ENCODE measurements at places on chromosomes 13 and 19. TPM values are rescaled to one million over a fixed set of nuclear protein-coding genes. Genes with fewer than 3 reads are reported as not detected.

The MTMR6 gene
- total RNA-seq: 27.3 TPM

DNA sequence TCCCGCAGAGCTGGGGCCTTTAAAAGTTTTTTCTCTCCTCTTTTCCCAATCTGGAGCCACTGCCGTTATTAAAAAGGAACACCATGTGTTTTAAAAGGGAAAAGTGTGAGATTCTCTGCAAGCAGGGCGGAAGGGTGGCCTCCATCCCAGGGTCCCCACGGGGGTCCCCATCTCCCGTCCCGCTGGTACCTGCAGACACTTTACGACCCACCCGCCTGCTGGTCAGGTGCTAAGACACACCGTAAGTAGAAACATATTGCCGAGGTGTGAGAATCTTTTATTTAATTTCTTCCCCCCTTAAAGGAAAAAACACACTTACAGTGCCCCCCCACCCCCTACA lies 1.8 kb downstream of the CRLF1 start:
- H3K4me3 ChIP-seq: peak overlapping the region; percentile 87
- peaks cover 4% of the 10 kb centered on the region for H3K36me3 ChIP-seq
- peak overlapping the region; percentile 89 for H3K27ac ChIP-seq
- H3K4me1 ChIP-seq: peaks cover 38% of the 10 kb centered on the region
- DNase-seq: no peak

The ANKRD24 gene
- 10.9 TPM for total RNA-seq

The GARIN5B gene
- total RNA-seq: not detected

- no peaks in the 10 kb centered on the region for H3K27me3 ChIP-seq
- peak; percentile 95 for DNase-seq
- no peaks in the 10 kb centered on the region for H3K36me3 ChIP-seq
- peaks cover 41% of the 10 kb centered on the region for H3K4me1 ChIP-seq
- peak within 1 kb of the TSS; percentile 90 for H3K4me3 ChIP-seq
- H3K27ac ChIP-seq: peak within 1 kb of the TSS; percentile 96
These were observed at the start of gene GPC6 for GRCh38 chr13:93226623-93227279. Gene GPC6 (plus strand): TSS chr13:93226807.

GRCh38 chr13:55087085-55087484 lies 2053.6 kb upstream of the PRR20A start:
- no peaks in the 10 kb centered on the region for H3K27me3 ChIP-seq
- no peaks in the 10 kb centered on the region for H3K36me3 ChIP-seq
- DNase-seq: no peak
- no peak overlapping the region for H3K27ac ChIP-seq

- no peaks in the 10 kb centered on the region for H3K36me3 ChIP-seq
- no peak for DNase-seq
- H3K4me1 ChIP-seq: peaks cover 1% of the 10 kb centered on the region
- H3K27me3 ChIP-seq: peaks cover 58% of the 10 kb centered on the region
These were observed 4.4 kb downstream of the EFNB2 start for GRCh38 chr13:106530980-106531481.

DNA sequence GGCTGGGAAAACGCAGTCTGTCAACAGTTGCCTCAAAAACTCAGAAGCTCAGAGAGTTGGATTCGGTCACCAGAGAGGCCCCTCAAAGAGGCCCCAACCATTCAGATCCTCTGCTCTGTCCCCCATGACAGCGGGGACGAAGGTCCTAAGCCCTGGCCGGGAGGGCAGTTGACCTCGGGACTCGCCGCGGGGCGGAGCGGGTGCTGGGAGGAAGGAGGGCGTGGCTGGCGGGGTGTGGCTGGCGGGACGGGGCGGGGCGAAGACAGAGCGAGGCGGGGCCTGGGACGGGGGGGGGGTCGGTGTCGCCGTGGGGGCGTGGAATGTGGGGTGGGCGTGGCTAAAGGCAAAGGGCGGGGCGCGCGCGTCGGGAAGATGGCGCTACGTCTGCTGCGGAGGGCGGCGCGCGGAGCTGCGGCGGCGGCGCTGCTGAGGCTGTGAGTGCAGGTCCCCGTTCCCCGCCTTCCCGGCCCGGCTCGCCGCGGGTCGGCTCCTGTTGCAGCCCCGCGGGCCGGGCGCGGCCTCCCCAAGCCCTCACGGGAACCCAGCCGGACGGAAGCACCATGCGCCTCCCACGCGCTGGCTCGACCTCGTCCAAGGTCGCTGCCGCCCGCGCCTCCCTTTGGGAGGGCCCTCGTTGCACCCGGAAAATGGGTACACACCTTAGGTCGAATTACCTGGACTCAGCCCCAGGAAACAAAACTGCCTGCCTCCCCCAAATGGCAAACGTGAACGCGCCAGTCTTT lies 105.2 kb downstream of the TM9SF2 start:
- H3K27ac ChIP-seq: peak within 1 kb of the TSS; percentile 77
- no peaks in the 10 kb centered on the region for H3K27me3 ChIP-seq
- H3K4me3 ChIP-seq: peak within 1 kb of the TSS; percentile 68
- H3K36me3 ChIP-seq: no peaks in the 10 kb centered on the region

DNA sequence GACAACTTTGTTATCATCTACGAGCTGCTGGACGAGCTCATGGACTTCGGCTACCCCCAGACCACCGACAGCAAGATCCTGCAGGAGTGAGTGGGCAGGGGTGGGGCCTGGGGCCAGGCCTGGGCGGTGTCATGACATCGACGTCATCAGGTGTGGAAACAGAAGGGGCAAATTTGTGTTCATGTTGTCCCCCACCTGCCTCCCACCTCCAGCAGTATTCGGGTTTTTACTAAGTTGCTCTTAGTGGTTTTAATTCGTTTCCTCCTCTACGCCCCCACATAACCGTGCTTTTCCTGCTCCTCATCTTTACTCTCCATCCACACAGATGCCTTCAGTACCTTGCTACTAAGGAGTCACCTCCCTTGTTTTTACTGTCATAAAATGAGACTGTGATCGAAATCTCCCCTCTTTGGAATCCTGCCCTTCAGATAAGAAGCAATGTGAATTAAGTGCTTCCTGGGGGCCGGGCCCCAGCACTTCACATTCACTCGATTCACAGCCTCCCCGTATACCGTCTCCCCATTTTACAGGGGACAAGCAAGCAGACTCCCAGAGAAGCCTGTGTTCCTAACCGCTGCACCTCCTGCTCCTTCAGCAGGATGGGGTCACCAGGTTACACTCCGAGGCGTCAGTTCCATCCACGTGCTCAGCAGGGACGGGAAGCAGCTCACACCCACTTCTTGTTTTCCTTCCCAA lies 10.5 kb downstream of the AP1M1 start:
- H3K27ac ChIP-seq: no peak overlapping the region
- H3K36me3 ChIP-seq: peaks cover 23% of the 10 kb centered on the region
- H3K4me3 ChIP-seq: no peak overlapping the region
- DNase-seq: no peak
- no peaks in the 10 kb centered on the region for H3K4me1 ChIP-seq

DNA sequence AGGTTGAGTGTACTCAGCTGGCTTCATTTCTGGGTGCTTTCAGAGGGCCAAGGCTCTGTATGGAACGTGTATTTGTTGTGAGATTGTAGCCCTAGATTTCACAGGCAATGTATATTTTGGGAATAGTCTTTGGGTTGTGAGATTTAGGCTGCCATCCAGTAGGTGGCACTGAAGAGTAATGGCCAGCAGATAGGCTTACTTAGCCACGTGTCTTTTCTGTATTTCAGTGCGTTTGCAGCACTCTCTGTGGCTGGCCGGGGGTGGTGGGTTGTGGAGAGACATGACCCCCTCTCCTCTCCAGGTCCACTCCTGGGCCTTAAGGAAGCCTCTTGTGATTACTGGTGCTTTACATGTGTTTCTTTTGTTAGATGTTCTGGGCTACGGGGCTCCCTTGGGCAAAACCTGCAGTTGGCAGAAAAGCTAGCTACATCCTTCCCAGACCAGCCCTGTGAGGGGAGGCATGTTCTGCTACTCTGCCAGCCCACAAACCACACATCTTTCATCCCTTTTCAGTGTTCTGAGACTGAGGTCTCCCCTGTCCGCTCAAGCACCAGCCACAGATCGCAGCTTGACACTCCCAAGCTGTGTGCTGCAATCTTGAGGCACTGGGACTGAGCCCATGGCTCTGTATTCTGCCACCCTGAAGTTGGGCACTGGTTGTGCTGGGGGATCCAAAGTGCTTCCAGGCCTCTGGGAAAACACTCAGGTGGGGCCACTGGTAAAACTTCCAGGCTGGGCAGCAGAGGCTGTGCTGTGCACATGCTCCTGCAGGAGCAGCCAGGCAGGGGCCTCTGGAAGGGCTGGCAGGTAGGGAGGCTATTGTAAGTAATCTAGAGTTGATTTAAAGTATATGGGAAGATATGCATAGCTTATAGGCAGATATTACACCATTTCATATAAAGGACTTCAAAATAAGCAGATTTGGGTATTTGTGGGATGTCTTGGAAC lies 1096.8 kb upstream of the PCDH20 start:
- no peaks in the 10 kb centered on the region for H3K36me3 ChIP-seq
- no peaks in the 10 kb centered on the region for H3K4me1 ChIP-seq
- no peak overlapping the region for H3K4me3 ChIP-seq
- no peaks in the 10 kb centered on the region for H3K27me3 ChIP-seq
- no peak overlapping the region for H3K27ac ChIP-seq

GRCh38 chr13:102191951-102192502 lies 209.8 kb downstream of the FGF14 start:
- H3K36me3 ChIP-seq: no peaks in the 10 kb centered on the region
- no peak overlapping the region for H3K27ac ChIP-seq

DNA sequence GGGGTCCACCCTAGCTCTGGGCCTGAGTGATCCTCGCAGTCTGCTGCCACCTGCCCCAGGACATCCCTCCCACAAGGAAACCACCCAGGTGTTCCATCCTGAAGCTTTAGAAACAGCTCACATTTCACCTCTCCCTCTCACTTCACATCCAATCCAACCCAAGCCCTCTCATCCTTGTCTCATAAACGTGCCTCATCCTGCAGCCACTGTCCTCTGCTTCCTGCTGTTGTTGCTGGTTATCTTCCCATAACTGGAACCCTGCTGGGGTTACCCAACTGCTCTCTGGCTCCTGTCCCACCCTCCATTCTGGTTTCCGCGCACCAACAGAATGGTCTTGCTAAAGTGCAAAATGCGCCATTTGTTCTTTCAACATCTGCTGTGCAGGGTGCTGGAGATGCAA lies 59.7 kb upstream of the MTIF3 start:
- H3K27me3 ChIP-seq: peaks cover 5% of the 10 kb centered on the region
- H3K36me3 ChIP-seq: no peaks in the 10 kb centered on the region
- no peaks in the 10 kb centered on the region for H3K4me1 ChIP-seq
- H3K27ac ChIP-seq: no peak overlapping the region
- DNase-seq: no peak

The TYROBP gene
- total RNA-seq: not detected

The AP1M1 gene
- 116 TPM for total RNA-seq

DNA sequence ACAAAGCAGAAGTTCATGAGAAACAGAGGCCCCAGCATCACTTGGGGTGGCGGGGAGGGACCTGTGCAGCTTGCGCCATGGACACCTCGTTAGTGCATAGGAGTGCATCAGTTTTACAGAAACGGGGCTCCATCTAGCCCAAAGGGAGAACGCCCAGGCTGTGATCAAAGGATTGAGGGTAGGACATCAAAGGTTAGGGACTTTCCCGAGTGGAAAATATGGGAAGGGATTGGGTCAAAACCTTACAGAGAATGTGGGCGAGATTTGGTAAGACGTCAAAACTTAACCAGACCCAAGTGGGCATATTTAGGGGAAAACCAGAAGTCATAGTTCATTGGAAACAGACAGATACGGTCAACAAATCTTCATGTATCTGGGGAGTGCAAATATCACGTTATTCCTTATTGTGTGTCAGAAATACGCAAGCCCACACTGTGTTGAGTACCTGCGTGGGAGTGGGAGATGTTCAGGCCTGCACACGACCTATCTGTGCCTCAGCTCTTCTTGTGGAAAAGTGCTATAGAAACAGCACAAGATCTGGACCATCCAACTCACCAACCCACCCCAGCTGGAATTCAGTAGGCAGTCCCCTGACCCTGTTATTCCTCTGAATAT lies 9.4 kb upstream of the GRAMD1A start:
- no peak overlapping the region for H3K4me3 ChIP-seq
- no peak for DNase-seq
- peaks cover 2% of the 10 kb centered on the region for H3K4me1 ChIP-seq
- H3K27ac ChIP-seq: no peak overlapping the region

DNA sequence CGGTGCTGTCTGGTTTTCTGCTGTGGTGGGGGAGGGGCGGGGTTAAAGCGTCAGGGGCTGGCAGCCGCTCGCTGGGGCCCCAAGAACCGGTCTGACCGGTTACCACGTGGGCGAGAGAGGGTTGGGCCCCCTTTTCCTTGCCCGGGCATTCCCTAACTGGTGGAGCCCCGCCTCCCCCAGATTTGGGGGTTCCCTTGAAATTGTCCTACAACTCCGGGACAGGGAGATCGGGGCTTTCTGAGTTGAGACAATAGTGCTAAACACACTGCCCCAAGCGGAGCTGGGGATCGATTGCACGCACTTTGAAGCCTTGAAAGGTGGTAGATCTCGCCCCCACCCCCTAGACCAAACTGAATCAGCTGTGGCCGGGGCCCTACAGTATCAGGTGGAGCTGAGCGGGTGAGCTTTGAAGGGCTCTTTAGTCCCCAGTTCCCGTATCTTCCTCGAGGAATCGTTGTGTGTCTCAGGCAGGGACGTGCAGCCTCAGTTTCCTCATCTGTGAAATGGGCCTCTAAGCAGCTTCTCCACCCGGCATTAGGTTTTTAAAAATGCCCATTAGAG lies 4.8 kb downstream of the IER2 start:
- peak; percentile 68 for DNase-seq
- no peaks in the 10 kb centered on the region for H3K27me3 ChIP-seq
- peak overlapping the region; percentile 79 for H3K4me3 ChIP-seq
- peaks cover 17% of the 10 kb centered on the region for H3K36me3 ChIP-seq
- peaks cover 19% of the 10 kb centered on the region for H3K4me1 ChIP-seq

GRCh38 chr13:23460309-23460708 lies 26.8 kb upstream of the SACS start:
- H3K4me3 ChIP-seq: no peak overlapping the region
- DNase-seq: no peak
- no peak overlapping the region for H3K27ac ChIP-seq
- no peaks in the 10 kb centered on the region for H3K27me3 ChIP-seq
- H3K4me1 ChIP-seq: no peaks in the 10 kb centered on the region

DNA sequence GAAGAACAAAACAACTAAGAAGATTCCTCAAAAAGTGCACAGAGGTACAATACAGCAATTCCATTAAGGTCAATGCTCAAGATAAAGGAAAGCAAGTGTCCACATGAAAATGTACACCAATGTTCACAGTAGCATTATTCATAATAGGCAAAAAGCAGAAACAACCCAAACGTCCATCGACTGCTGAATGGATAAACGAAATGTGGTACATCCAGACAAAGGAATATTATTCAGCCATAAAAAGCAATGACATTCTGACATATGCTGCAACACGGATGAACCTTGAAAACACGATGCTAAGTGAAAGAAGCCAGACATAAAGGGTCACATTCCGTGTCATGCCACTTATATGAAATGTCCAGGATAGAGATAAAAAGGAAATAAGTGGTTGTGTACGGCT lies 29.3 kb downstream of the SLC7A1 start:
- H3K27ac ChIP-seq: no peak overlapping the region
- H3K27me3 ChIP-seq: no peaks in the 10 kb centered on the region
- no peak overlapping the region for H3K4me3 ChIP-seq
- peaks cover 36% of the 10 kb centered on the region for H3K4me1 ChIP-seq

GRCh38 chr13:51613535-51613934 lies 29.3 kb downstream of the WDFY2 start:
- H3K27ac ChIP-seq: peak overlapping the region; percentile 64
- H3K4me1 ChIP-seq: peaks cover 65% of the 10 kb centered on the region
- no peak for DNase-seq
- no peak overlapping the region for H3K4me3 ChIP-seq

All from A673 (cell line).